ENCODE measurements at places on chromosomes 5 and 9. TPM values are rescaled to one million over a fixed set of nuclear protein-coding genes. Genes with fewer than 3 reads are reported as not detected.

DNA sequence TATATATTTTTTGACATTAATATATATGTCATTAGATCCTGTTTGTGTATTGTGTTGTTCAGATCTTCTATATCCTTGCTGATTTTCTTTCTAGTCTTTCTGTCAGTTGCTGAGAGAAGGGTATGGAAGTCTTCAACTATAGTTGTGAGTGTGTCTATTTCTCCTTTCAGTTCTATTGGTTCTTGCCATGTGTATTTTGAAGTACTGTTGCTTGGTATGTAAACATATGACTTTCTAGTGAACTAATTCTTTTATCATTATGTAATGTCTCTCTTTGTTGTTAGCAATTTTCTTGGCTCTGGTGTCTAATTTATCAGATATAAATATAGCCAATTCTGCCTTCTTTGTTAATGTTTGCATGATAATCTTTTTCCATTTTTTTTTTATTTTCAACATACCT, 84.3 kb upstream of the CAST start:
- no peak for DNase-seq

GRCh38 chr5:127536687-127537086, 19.2 kb downstream of the PRRC1 start:
- no peak for DNase-seq

DNA sequence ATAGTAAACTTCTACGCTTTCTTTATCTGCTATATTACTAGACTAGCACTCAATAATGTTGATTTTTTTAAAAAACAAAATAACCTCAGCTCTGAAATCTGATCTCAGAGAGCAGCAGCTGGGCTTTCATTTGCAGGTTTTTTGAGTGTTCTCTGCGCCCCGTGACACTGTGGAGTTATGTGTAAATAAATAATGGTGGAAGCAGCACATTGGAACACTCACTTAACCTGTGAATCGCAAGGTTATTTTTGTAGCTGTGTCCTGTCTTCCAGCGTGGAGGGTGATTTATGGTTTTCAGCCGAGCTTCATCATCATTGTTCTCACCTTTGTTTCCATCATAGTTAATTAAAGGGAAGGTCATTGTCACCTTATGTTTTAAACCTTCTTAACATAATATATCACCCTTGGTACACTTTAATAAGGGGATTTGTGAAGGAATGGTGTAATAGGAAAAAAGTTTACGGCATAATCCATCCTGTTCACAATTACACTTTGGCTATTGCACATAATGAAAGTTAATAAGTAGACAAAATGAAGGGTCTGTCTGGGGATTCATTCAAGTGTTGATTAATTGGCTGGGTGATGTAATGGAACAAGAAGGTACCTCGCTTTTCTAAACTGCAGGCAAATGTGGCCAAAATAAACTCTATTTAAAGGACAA, 493.3 kb upstream of the ADAMTS16 start:
- no peak for DNase-seq

IFNB1 gene
- not detected for polyA plus RNA-seq

GZMA gene
- 0.59 TPM for polyA plus RNA-seq

NR3C1 gene
- 16.8 TPM for polyA plus RNA-seq

GRCh38 chr5:120532835-120533234, 68.7 kb downstream of the PRR16 start:
- no peak for DNase-seq

AFAP1L1 gene
- 1.3 TPM for polyA plus RNA-seq

DNA sequence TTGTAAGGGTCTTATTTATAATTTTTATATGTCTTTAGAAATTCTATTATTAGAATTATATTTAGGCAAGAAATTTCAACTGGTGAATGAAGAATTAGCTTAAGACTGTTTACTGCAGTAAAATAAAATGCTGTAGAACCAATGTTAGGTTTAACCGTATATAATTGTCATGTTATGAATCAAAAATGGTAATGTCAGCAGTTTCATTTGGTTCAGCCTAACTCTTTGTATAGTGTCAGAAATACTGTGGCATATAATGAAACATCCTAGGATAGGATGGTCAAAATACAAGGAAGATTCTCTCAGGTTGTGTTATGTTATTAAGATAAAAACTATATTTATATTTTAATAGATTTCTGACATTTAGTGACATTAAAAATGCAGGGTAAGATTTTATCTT, 64.4 kb upstream of the EIF4EBP3 start:
- DNase-seq: no peak

- peak; percentile 65 for DNase-seq
Measured at GRCh38 chr5:123119334-123119986, 30.4 kb downstream of the PRDM6 start.

- no peak for DNase-seq
Measured at GRCh38 chr5:172801179-172801671, 30.2 kb upstream of the DUSP1 start.

PCDHGB3 gene
- polyA plus RNA-seq: not detected

GRCh38 chr9:37995961-37996818, 72.8 kb downstream of the SHB start:
- DNase-seq: peak; percentile 33

DNA sequence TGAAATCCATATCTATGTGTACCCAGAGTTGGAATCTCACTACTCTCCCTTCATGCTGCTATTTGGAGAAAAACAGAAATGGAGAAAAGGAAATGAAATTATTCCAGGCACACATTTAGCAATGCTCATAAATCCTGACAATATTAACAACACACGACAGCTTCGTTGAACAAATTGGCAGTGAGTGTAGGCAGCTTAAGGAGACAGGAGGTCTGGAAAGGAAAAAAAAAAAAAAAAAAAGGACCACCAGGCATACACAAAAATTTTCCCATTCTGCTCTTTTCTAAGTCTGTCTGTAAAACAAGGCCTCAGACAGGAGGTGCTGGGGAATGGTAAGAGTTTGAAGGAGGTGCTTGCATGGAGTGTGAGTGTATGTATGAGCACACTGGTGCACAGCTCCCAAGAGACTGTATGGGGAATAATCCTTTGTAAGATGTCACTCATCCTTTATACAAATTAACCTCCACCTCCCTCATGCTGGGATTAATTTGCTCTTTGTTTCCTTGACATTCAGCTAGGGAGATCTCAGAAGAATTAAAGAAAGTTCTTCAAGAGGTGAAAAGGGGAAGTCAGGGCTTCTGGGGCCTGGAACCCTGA, 78.9 kb downstream of the ASTN2 start:
- DNase-seq: no peak

CDC25C gene
- 0.38 TPM for polyA plus RNA-seq

GRCh38 chr5:44842496-44843282, 33.9 kb downstream of the MRPS30 start:
- no peak for DNase-seq

DNA sequence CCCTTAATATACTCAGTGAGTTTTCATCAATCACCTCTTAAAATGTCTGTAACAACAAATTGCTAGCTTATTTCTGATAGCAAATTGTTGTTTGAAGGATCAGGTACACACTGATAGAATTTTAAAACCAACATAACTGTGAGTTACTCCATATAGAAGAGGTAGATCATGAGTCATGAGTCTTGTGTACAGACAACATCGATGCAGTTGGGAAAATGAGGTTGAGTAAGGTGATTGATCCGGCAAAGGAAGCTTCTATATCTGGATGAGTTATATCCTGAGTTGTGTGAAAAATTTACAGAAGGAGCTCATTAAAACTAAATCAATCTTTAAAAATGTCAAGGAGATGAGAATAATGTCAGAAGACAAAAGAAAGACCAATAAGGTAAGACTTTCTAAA, 604.6 kb upstream of the RGMB start:
- DNase-seq: no peak

Data from aorta (tissue), 5 donors.